Activated T-cell treated with anti-CD3 and anti-CD28 coated beads for 4 hours (primary cell): ENCODE measurements at places on chromosomes 3 and 15.

- no peak for DNase-seq
Measured at GRCh38 chr15:100914876-100915275, 4.3 kb upstream of the LRRK1 start.

DNA sequence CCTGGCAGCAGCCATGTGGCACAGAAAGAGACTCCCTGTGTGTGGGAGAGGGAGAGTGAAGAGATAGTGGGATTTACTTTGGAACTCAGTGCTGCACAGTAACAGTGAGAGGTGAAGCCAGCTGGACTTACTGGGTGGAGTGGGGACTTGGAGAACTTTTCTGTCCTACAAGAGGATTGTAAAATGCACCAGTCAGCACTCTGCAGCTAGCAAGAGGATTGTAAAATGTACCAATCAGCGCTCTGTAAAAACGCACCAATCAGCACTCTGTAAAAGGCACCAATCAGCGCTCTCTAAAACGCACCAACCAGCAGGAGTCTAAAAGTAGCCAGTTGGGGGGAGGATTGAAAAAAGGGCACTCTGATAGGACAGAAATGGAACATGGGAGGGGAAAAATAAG is 688.8 kb upstream of the ALCAM start:
- DNase-seq: no peak

- DNase-seq: no peak
Measured at GRCh38 chr15:54033869-54034458, 55.7 kb downstream of the UNC13C start.

DNA sequence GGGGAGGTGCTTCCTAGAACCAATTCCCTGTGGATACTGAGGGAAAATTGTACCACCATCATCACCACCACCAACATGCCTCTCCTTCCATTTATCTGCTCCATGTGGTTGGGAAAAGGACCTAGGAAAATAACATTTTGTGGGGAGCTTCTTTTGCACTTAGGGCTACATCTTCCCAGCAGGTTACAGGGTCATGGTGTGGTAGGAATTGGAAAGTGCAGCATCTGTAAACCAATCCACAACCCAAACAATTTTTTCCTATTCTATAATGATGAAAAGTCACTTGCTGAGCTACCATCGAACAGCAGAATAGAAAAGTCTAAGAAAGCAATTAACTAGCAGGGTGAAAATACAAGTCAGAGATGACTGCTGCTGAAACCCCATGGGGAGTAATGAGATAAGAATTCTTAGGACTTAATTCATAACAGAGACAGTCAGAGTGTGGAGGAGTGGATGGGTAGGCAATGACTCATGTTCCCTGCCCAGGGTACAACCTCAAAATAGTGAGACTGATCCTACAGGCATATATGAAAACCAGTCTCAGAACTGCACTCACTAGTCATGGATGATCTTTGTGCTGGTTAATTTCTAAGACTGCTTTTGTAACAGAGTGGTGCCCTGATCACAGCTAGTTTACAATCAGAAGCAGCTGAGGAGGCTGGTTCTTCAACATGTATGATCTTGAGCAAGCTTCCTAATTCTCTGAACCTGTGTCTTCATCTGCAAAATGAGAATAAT is 38.1 kb upstream of the LEKR1 start:
- DNase-seq: no peak

DNA sequence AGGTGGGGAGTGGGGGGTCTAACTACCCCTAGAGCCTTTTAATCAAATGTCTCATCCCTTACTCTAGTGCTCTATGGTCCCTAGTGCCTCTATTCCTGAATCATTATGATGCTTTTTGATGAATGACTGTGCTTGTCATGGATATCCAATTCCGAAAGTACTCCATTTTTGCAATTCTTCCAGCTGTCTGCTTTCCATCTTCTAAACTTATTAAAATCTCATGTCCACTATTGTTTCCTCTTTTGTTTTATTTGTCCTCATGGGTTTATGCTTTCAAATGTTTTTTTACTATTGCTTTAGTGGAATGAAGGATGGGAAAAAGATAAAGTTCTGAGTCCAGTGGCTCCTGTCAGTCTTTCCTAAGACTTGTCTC is 77.2 kb upstream of the KCNMB2 start:
- no peak for DNase-seq
